A375 (cell line): ENCODE measurements at places on chromosomes 3 and 15. TPM values are rescaled to one million over a fixed set of nuclear protein-coding genes. Genes with fewer than 3 reads are reported as not detected.

Gene NMB
- 24.9 and 33.5 TPM in 2 replicates for total RNA-seq

Gene ROPN1
- total RNA-seq, result 3.0 and 3.6 TPM in 2 replicates

Gene KCNH8
- total RNA-seq, result 0.72 and 0.79 TPM in 2 replicates

Gene SAMMSON
- total RNA-seq, result 3.6 and 6.4 TPM in 2 replicates
